Right renal pelvis (tissue), 4 donors: ENCODE measurements at places on chromosomes 2 and 18.

GRCh38 chr2:136486115-136486514 is 279.2 kb upstream of the THSD7B start:
- DNase-seq: no peak

DNA sequence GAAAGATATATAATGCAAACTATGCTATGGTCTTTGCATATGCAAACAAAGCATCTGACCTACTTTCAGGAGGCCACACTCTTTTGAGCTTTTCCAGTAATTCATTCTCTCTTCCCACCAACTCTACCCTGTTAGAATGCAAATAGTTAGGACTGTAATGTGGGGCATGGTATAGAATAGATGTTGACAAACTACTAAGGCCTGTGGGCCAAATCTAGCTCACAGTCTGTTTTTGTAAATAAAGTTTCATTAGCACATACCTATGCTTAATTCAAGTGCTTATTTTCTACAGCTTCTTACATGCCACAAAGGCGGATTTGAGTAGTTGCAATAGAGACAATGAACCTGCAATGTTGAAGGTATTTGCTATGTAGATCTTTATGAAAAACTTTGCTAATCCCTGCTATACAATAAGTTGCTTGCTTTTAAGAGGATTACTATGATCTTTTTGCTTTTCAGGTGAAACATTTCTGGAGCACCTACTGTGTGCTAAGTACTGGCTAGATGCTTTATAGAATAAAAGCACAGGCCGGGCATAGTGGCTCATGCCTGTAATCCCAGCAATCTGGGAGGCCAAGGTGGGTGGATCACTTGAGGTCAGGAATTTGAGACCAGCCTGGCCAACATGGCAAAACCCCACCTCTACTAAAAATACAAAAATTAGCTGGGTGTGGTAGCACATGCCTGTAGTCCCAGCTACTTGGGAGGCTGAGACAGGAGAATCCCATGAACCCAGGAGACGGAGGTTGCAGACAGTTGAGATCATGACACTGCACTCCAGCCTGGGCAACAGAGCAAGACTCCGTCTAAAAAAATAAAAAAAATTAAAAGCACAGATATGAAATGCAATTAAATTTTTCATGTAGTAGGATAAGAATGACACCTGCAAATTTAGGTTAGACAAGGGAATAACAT is 267.8 kb downstream of the DPP10 start:
- DNase-seq: no peak

DNA sequence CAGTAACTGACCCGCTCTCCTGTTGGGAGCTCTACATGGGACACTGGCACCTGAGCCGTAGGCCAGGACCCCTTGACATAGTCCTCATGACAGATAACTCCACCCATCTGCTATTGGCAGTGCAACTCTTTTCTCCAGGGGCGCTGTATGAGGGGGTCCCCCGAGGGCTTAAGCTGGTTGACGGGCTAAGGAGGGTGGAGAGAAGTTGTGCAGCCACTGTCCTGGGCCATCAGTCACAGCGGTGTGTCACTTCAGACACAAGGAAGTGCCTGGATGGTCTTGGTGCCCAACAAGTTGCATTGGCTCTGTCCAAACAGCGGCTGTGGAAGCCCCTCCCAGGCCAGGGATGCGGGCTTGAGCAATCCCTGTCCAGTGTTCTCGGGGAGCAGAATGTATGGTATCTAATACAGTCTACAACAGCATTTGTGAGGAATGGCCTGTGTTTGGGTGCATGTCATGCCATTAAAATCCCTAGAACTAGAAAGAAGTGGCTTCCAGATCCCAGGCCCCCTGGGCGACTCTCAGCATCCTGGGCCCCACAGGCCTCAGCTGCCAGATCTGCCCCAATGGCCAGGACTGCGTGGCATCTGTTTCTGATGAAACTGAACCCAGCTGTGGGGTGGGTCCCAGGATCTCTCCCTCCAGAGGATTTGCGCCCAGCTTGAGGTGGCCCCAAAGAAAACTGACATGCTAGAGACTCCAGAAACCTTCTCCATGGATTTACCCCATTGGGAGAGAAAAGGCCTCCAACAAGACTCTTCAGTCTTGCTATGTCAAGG is 23.3 kb downstream of the TTC32 start:
- no peak for DNase-seq

DNA sequence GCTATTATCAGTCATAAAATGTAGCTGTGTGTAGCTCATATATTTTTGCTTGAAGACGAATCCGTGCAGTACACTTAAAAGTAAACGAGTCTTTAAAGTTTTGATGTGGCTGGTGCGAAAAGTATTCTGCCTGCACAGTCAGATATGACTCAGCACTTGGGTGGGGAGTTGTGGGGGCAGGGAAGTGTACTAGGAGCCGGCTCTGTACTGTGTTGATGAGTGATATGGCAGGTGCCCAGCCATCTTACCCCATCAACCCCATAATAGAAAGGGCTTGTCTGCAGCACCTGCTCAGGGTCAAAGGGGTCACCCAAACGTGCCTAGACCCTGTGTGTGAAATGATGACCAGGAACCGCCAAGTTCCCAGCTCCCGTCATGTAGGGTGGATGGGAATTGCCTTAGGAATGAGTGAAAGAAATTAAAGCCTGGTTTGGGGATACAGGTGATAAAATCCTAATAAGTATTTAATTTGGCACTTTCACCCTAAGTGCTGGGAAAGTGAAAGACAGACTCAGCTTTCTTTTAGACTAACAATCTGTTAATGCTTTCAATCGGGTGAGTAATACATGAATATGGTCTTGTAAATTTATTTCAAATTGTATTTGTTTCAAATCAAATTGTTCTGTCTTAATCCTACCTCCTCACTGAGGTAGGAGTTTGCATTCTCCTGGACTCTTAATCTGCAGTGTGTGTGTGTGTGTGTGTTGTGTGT is 48.0 kb downstream of the BCL2L11 start:
- DNase-seq: no peak

DNA sequence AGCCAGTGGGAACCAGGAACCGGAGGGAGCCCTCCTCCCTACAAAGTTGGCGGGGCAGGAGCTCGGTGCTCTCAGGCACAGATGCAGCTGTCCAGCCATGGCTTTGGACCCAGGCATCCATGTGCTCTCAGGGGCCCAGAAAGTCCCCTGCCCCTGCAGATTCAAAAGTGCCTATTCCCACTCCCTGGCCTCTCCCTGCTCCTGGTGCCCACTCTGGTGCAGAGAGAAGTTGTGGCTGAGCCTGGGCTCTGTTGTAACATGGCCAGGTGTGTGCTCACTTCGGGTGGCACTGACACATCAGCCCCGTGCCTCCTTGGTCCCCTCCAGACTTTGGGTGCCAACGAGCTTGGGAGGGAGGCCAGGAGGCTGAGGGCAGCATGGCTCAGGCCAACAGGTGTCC is 315.8 kb upstream of the KYNU start:
- DNase-seq: no peak

- peak; percentile 67 for DNase-seq
These were observed 102.5 kb downstream of the ATL2 start for GRCh38 chr2:38274286-38275276.

- no peak for DNase-seq
These were observed 356.6 kb downstream of the SPAG16 start for GRCh38 chr2:213640738-213641425.

DNA sequence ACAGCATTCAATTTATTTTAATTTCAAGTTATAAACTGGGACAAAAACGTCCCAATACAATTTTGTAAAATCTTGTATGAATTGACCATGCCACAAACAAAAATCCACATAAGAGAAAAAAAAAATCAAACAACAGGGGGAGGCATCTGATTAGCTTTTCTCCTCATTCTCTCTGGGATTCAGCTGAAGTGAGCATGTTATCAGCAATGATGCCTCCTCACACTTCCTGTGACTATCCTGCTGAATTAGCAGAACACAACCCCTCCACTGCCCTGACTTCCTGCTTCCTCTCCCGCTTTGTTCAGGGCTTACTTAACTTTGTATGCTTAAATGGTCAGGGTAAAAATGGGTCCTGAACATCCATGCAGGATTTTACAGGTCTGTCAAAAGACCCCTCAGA is 132.2 kb upstream of the ITGB6 start:
- DNase-seq: no peak

DNA sequence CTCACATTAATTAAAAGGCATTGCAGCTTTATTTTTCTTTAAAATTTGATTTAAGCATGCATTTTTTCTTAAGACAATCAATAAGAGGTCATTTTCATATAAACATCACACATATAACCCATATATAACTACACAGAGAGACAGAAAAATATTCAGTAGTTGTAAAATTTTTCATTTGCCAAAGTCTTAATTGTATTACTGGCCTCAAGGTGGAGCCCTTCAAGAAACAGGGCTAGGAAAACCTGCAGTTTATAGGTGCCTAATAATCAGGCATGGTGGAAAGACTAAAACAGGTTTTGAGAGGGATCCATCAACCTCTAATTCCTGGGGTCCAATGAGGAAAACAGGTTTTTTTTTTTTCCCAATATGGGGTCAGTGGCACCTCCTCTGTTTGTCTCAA is 71.3 kb upstream of the ZNF804A start:
- no peak for DNase-seq

- DNase-seq: no peak
These were observed 25.8 kb downstream of the CALCRL start for GRCh38 chr2:187422282-187422681.

- DNase-seq: no peak
These were observed 6.9 kb downstream of the ZNF24 start for GRCh38 chr18:35337286-35337685.

DNA sequence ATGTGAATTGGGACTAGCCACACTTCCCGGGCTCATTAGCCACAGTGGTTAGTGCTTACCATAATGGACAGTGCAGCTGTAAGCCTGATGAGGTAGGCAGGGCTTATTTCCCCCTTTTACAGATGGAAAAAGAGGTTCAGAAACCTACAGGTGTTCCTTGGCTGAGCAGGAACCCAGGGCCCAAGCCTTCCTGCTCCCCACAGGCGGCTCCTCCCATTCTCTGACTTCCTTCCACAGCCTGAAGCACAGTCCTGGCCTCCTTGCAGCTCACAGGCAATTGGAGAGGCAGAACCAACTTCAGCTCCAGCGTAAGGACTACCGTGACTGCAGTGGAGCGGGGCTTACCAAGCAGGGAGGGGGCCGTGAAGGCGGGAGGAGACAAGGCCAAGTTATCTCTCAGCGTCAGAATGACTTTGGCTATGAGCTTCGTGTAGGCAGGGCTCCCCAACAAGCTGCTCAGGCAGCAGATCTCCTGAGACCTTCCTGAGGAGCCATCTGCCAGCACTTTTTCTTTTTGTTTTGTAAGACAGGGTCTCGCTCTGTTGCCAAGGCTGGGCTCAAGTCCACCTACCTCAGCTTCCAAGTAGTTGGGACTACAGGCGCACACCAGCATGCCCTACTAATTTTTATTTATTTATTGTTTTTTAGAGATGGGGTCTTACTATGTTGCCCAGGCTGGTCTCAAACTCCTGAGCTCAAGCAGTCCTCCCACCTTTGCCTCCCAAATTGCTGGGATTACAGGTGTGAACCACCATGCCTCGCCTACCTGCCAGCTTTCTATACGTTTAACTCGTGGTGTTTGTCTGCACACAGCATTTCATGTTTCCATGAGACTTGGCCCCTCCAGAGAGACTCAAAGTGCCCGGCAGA is 34.2 kb upstream of the NT5DC4 start:
- DNase-seq: no peak

DNA sequence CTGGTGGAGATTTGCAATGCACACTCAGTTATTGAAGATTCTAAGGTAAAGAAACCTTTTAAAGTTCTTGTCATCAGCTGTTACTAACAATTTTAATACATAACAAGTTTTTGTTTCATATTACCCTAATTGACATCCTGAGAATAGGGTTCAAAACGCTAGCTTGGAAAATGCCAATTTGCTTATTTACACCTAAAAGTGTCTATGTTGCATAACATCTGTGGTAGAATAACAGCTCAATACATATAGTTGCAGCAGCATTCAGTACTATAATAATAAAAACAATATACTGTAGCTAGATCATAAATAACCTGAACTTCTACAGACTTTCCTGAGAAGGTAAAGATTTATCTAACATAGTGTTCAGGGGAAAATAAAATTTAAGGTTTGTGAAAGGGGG is 219.0 kb downstream of the OSR1 start:
- no peak for DNase-seq

- no peak for DNase-seq
These were observed 88.8 kb downstream of the FHOD3 start for GRCh38 chr18:36386150-36386920.

DNA sequence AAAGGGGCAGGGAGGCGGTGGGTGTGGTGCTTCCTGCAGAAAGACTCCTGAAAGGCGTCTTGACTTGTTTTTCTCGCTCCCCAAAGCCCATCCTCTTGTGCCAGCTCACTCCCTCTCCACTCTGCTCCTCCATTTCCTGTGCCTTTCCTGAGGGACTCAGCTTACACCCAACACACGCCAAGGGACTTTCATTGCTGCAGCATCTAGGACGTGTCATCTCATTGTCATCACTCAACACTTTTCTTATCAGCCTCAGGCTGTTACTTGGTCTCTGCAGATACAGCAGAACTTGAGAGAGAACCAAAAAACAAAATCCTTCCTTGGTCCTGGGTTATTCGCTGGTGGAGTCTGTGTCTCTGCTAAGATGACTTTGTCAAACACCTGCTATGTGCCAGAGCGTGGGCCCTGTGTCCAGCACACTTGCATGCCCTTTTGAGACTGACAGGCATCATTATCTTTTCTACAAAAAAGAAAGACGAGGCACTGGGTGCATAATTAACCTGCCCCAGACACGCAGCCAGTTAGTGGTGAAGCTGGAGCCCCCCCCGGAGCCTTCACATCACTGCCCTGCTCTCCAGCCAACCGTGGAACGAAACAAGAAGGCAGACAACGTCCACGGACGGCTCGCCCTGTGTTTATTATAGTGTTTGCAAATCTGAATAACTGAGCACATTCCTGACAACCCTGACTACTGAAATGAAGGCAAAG is 261.7 kb upstream of the HDAC4 start:
- DNase-seq: peak; percentile 10

GRCh38 chr2:218317303-218317630 is 25.0 kb upstream of the TMBIM1 start:
- no peak for DNase-seq

DNA sequence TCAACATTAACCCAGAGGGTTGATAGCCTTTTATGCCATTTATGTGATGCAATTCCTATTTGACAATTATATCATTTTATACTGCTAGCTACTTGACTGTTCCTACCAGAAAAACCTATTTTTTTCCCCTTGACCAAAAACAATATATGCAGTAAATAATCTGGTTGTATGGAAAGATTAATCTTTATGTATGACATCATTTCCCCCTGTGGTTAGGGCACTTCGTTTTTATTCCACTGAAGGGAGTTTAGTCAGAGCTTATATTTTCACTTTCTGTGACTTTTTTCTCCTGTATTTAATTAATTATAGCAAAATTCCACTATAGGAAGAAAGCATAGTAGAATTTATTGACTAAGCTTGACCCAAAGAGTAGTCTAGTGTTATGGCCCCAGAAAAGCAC is 107.6 kb downstream of the HAUS1 start:
- no peak for DNase-seq

DNA sequence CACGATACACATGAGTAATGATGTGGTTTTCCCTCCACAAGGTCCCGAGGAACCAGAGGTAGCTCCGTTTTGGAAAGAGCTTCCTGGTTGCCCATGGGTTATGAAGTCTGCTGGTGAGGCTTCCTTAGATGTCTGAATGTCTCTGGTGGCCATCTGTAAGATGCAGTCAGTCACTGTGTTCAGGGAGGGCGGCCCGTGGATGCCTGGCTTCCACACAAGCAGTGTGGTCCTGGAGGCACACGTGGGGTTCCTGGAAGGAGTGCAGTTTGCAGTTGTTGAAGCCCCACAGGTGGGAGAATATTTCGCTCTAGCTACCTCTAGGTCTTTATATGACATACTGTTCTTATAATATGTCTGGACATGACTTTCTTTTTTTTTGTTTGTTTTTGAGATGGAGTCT is 209.0 kb downstream of the FAM210A start:
- DNase-seq: no peak

GRCh38 chr2:16038621-16039020 is 98.3 kb downstream of the MYCN start:
- no peak for DNase-seq
